CD4-positive, alpha-beta memory T cell (primary cell): ENCODE measurements at places on chromosomes 11 and 22. TPM values are rescaled to one million over a fixed set of nuclear protein-coding genes. Genes with fewer than 3 reads are reported as not detected.

- H3K4me1 ChIP-seq, result no peaks in the 10 kb centered on the region
- no peak overlapping the region for H3K4me3 ChIP-seq
- H3K27me3 ChIP-seq, result no peaks in the 10 kb centered on the region
- no peak for DNase-seq
Measured at GRCh38 chr11:109854731-109855130, 238.5 kb upstream of the ZC3H12C start.

GRCh38 chr11:3671334-3672254 is at the start of gene CHRNA10:
Gene CHRNA10 (minus strand): TSS chr11:3671384. CDS start chr11:3671312, 72 bp downstream.
- H3K27me3 ChIP-seq, result no peaks in the 10 kb centered on the region
- H3K36me3 ChIP-seq, result peaks cover 53% of the 10 kb centered on the region
- H3K4me1 ChIP-seq, result no peaks in the 10 kb centered on the region
- no peak for DNase-seq
- no peak within 1 kb of the TSS for H3K27ac ChIP-seq
- H3K4me3 ChIP-seq, result no peak within 1 kb of the TSS

- no peaks in the 10 kb centered on the region for H3K27me3 ChIP-seq
- H3K4me1 ChIP-seq, result no peaks in the 10 kb centered on the region
- no peak overlapping the region for H3K4me3 ChIP-seq
- H3K27ac ChIP-seq, result no peak overlapping the region
- H3K36me3 ChIP-seq, result no peaks in the 10 kb centered on the region
- DNase-seq, result no peak
Measured at GRCh38 chr22:17486313-17486712, 77.0 kb upstream of the SLC25A18 start.

- H3K27ac ChIP-seq, result peak within 1 kb of the TSS; percentile 84
- H3K27me3 ChIP-seq, result no peaks in the 10 kb centered on the region
- H3K4me3 ChIP-seq, result peak within 1 kb of the TSS; percentile 55
Measured at GRCh38 chr11:116787786-116788486, at the start of gene ZPR1. Gene ZPR1 (minus strand): TSS chr11:116788023. CDS start chr11:116787990, 33 bp downstream.

- H3K4me1 ChIP-seq, result peaks cover 32% of the 10 kb centered on the region
- no peak overlapping the region for H3K27ac ChIP-seq
- H3K4me3 ChIP-seq, result no peak overlapping the region
- DNase-seq, result no peak
Measured at GRCh38 chr11:9569588-9570164, 3.8 kb upstream of the WEE1 start.

- no peaks in the 10 kb centered on the region for H3K27me3 ChIP-seq
- H3K36me3 ChIP-seq, result no peaks in the 10 kb centered on the region
- DNase-seq, result no peak
- H3K4me3 ChIP-seq, result no peak overlapping the region
- H3K4me1 ChIP-seq, result peaks cover 8% of the 10 kb centered on the region
Measured at GRCh38 chr11:18710545-18710944, 12.0 kb downstream of the TMEM86A start.

DNA sequence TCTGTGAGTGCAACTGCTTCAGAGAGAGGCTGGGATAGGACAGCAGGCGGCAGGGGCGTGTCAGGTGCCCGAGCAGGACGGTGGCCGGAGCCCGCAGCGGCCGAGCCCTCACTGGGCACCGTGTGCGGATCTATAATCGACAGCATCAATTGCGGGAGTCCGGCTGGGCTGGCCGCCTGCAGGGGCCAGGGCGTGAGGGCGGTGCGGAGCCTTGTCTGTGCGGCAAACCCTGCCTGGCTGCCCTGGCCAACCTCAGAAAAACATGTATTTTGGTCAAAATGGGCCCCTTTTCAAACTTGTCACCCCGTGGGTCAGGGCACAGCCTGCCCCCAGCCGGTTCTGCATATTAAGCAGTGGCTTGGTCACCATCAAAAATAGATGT is 91.3 kb upstream of the KCNQ1OT1 start:
- no peak for DNase-seq
- no peaks in the 10 kb centered on the region for H3K27me3 ChIP-seq
- no peak overlapping the region for H3K27ac ChIP-seq
- peak overlapping the region; percentile 64 for H3K4me3 ChIP-seq
- H3K36me3 ChIP-seq, result no peaks in the 10 kb centered on the region

- peak overlapping the region; percentile 7 for H3K4me3 ChIP-seq
- peaks cover 100% of the 10 kb centered on the region for H3K4me1 ChIP-seq
- no peaks in the 10 kb centered on the region for H3K27me3 ChIP-seq
- H3K36me3 ChIP-seq, result peaks cover 88% of the 10 kb centered on the region
Measured at GRCh38 chr11:128480665-128481064, 106.7 kb downstream of the ETS1 start.

DNA sequence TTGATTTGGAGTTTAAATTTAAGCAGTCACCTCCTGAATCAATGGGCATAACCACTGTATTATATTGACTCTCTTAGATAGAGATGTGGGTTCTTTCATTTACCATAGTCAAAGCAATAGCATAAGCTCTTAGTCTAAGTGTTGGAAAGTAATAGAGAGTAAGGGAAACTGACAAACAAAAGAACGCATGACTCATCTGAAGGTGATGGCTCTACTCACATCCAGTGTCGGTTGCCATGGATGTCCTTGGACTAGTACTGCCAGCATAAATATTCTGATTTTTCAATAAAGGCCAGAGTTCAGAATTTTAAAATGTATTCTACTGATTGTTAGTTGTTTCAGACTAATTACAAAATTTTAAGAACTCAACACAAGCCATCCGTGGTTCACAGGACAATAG is 444.9 kb upstream of the DDI1 start:
- H3K27me3 ChIP-seq, result no peaks in the 10 kb centered on the region
- H3K36me3 ChIP-seq, result no peaks in the 10 kb centered on the region
- H3K4me3 ChIP-seq, result no peak overlapping the region
- H3K4me1 ChIP-seq, result no peaks in the 10 kb centered on the region
- H3K27ac ChIP-seq, result no peak overlapping the region
- no peak for DNase-seq

DNA sequence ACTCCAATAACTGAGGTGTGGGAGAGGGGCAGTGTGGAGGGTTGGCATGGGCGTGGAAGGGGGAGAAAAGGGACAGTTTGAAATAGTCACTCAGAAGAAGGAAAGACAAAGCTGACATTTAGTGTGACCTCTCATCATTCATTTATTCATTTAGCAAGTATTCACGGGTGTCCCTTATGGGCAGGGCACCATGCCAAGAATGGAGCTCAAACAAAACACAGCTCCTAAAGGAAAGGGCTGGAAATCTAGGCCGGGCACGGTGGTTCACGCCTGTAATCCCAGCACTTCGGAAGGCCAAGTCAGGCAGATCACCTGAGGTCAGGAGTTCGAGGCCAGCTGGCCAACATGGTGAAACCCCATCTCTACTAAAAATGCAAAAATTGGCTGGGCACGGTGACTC is 19.4 kb upstream of the DGKZ start:
- no peak overlapping the region for H3K27ac ChIP-seq
- peaks cover 34% of the 10 kb centered on the region for H3K4me1 ChIP-seq
- H3K36me3 ChIP-seq, result no peaks in the 10 kb centered on the region
- no peaks in the 10 kb centered on the region for H3K27me3 ChIP-seq
- DNase-seq, result no peak

DNA sequence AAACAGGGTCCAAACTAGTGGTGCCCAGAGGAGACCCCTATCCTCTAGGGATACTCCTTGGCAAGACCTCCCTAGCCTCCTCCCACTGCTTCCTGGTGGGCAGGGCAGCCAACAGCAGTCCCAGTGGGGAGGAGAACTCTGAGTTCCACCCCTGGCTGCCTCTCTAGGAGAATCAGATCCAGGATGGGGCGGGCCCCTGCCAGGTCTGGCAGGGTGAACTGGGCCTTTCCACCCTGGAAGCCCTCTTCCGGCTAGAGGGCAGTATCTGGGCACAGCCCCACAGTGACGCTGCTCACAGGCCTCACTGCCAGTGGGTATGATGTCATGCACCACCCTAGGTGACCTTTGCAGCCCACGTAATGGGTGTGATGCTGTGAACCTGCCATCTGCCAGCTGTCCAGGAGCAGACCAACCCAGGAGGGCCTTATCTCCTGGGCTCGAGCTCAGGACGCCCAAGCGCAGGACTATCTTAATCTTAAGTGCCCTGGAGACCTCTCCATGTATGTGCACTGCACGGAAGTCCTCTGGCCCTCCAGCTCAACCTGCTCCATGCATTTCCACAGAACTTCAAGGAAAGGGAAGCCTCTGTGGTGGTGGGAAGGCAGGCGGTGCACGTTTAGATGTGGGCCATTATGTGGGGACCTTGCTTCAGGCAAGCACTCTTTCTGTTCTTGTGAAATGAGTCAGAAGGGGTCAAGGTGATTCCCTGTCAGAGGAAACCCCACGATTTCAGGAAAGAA is 31.8 kb upstream of the FCHSD2 start:
- DNase-seq, result no peak
- no peaks in the 10 kb centered on the region for H3K27me3 ChIP-seq
- no peak overlapping the region for H3K27ac ChIP-seq
- H3K4me3 ChIP-seq, result no peak overlapping the region
- H3K36me3 ChIP-seq, result no peaks in the 10 kb centered on the region

- H3K36me3 ChIP-seq, result peaks cover 26% of the 10 kb centered on the region
- no peaks in the 10 kb centered on the region for H3K27me3 ChIP-seq
- peak overlapping the region; percentile 98 for H3K4me3 ChIP-seq
- H3K4me1 ChIP-seq, result peaks cover 46% of the 10 kb centered on the region
- peak overlapping the region; percentile 93 for H3K27ac ChIP-seq
- DNase-seq, result no peak
Measured at GRCh38 chr11:62880231-62880802, 379 bp upstream of the SLC3A2 start.

- no peaks in the 10 kb centered on the region for H3K27me3 ChIP-seq
- DNase-seq, result no peak
- no peaks in the 10 kb centered on the region for H3K36me3 ChIP-seq
- H3K27ac ChIP-seq, result no peak overlapping the region
Measured at GRCh38 chr11:102252339-102252891, 64.9 kb upstream of the BIRC3 start.

DNA sequence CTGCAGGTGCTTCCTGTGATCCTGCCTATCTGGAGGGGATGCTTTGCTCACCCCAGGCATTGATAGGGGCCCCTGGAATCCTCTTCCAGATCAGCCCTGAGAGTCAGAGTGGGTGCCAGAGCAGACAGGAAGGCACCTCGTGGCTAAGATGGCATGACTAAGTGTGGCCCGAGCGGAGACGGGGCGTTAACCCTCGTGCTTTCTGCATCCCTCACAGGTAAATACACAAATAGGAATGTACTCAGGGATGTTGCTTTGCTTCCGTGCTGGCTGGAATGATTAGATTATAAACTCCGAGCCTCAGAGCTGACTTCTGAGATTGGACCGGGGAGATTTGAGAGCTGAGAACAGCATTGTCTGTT is 312.7 kb upstream of the B3GAT1 start:
- no peaks in the 10 kb centered on the region for H3K36me3 ChIP-seq
- H3K27ac ChIP-seq, result no peak overlapping the region
- H3K27me3 ChIP-seq, result no peaks in the 10 kb centered on the region

DNA sequence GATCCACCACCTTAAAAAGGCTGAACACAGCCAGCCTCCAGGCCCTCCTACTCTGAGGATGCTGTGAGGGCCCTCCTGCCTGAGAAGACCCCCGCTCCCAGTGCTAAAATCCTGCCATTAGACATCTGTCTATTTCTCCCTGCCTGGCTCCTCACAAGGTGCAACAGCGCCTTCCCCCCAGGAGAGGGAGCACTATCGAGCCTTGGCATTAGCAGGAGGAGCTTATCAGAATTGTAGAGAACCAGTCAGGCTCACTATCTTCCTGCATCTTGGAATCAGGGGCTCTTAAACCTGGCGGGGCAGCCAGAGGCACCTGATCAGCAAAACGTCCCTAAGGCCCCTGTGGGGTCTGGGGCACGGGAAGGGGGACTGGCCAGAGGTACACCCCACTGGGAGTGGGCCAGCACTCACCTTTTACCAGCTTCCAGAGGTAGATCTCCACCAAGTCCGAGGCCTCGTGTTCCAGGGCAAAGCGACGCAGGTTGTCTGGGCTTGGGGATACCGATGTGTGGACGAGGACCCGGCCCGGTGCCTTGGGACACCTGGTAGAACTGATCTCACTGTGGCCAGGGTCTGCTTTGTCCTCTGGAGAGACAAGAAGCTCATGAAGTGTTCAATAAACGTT is 28.7 kb downstream of the CHRDL2 start:
- peak; percentile 35 for DNase-seq
- H3K27me3 ChIP-seq, result no peaks in the 10 kb centered on the region
- H3K36me3 ChIP-seq, result no peaks in the 10 kb centered on the region

DNA sequence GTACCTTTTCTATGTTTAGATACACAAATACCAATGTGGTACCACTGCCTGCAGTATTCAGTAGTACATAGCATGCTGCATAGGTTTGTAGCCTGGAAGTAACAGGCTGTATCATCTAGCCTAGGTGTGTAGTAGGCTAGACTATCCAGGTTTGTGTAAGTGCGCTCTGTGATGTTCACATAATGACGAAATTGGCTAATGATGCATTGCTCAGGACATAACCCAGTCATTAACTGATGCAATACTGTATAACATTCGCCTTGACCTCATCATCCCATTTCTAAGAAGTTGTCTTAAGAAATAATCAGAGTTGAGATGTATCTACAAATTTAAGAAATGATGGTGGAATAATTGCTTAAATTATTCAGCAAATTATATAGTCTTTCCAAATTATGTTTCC is 116.0 kb upstream of the TIMP3 start:
- peaks cover 4% of the 10 kb centered on the region for H3K27me3 ChIP-seq
- no peak for DNase-seq
- no peak overlapping the region for H3K27ac ChIP-seq

DNA sequence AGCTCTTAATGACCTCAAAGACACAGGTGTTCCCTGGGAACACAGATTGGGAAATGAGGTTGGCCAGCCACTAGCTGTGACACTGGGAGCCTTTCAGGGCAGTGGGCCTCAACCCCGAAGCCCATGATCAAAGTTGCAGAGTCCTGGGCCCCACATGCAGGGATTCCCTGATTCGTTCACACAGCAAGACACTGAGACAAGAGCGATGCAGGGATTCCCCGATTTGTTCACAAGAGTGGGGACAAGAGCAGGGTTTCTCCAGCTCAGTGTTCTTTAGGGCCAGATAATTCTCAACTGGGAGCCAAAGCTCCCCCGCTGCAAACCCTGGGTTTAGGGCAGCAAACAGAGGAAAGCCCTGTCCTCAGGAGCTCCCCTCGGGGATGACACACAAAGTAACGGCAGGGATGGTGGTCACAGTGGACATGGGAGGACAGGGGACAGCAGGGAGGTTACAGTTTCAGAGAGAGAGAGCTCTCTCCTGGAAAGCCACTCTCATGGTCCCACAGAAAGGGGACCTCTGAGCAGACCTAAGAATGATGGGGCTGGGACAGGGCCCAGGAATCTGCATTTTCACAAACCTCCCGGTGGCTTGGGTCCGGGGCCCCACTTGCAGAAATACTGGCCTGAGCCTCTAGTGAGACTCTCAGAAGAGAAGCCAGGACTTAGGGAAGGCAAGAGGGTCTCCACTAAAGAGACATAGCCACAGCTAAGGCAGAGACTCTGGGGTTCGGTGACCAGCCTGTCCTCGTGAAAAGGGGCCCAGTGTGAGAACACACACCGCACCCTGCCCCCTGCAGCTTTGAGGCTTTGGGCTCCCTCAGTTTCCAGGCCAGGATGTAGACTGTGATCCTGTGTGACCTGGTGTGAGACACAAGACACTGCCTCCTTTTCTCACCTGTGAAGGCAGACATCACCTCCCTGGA is 7.4 kb upstream of the GNAZ start:
- H3K4me3 ChIP-seq, result no peak overlapping the region
- H3K27ac ChIP-seq, result no peak overlapping the region

The POU2AF2 gene
- total RNA-seq, result not detected

The RIMBP3C gene
- 4.9 TPM for total RNA-seq

The GAB4 gene
- total RNA-seq, result not detected

The UBASH3B gene
- 26.6 TPM for total RNA-seq

The KCNJ1 gene
- 0.17 TPM for total RNA-seq

The CNIH2 gene
- total RNA-seq, result 1.4 TPM

The CRYBA4 gene
- not detected for total RNA-seq
